ENCODE measurements at places on chromosomes 16 and 17.

- DNase-seq, result no peak
Measured at GRCh38 chr17:71764505-71764904, 356.3 kb upstream of the SOX9 start.

GRCh38 chr16:51055434-51055833 is 95.6 kb downstream of the SALL1 start:
- no peak for DNase-seq

DNA sequence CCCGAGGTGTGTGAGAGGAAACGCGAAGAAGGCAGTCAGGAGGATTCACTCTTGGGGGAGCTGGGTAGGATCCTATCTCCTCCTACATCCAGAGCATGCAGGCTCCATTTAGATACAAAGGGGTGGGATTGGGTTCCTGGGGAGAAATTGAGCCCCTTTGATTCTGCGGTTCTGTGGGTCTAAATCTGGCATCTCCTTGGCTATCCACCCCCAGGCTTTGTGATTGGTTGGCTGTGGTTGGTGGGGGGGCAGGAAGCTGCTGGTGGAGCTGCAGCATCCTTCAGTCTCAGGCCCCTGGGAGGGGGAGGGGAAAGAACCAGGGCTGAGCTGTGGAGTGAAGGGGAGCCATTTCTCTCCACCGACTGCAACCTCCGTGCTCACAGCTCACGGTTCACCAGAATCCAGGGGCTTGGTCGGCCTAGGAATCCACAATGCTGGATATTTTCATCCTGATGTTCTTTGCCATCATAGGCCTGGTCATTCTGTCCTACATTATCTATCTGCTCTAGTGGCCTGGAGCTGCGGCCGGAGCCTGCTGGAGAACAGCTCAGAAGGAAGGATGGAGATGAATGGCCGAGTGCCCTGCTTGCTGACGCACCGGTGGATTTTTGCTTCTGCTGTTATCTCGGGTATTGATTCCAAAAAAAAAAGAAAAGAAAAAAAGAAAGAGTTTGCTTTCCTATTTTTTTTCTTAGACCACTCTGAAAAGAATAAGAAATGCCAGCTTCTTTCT is at the start of gene LASP1NB:
Gene LASP1NB, plus strand, starts transcription at position 352 of the 733 bp plus-strand sequence.
- no peak for DNase-seq

- no peak for DNase-seq
Measured at GRCh38 chr17:18117982-18118975, 9.7 kb downstream of the MYO15A start.

GRCh38 chr17:80539022-80539641 is 5.5 kb upstream of the RPTOR start:
- DNase-seq, result no peak

GRCh38 chr16:63038397-63039106 is 1002.3 kb upstream of the CDH8 start:
- DNase-seq, result no peak

GRCh38 chr17:70498631-70499030 is 329.3 kb downstream of the KCNJ2 start:
- no peak for DNase-seq

- DNase-seq, result no peak
Measured at GRCh38 chr16:49643429-49644144, 212.3 kb downstream of the ZNF423 start.

DNA sequence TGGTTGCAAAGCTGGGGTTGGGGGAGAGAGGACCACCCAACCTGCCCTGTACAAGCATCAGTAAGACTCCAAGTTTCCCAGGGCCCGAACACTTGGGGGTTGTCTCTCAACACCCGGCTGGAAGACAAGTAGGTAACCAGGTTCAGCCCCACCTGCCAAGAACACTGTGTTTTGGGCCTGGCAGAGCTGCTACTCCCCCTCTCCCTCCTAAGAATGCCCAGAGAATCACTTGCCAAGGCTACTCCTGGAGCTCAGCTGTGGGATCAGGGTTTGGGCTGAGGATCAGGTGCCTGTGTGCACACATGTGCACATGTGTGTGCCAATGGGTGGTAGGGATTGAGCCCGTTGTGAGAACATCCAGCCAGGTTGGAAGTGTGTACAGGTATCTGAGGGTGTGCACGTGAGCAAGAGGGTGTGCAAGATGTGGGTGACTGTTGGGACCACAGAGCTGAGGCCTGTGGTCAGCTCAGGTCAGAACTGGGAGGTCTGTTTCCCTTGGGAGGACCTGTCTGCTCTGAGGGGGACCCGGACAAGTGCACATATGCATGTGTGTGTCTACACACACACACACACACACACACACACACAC is 2.3 kb downstream of the HSD11B2 start:
- no peak for DNase-seq

Measured in stimulated activated CD4-positive, alpha-beta T cell treated with anti-CD3 and anti-CD28 coated beads, Interleukin-2, amount 100 ng/mL, for 48 hours (primary cell).